ENCODE measurements at places on chromosomes 12 and 14.

DNA sequence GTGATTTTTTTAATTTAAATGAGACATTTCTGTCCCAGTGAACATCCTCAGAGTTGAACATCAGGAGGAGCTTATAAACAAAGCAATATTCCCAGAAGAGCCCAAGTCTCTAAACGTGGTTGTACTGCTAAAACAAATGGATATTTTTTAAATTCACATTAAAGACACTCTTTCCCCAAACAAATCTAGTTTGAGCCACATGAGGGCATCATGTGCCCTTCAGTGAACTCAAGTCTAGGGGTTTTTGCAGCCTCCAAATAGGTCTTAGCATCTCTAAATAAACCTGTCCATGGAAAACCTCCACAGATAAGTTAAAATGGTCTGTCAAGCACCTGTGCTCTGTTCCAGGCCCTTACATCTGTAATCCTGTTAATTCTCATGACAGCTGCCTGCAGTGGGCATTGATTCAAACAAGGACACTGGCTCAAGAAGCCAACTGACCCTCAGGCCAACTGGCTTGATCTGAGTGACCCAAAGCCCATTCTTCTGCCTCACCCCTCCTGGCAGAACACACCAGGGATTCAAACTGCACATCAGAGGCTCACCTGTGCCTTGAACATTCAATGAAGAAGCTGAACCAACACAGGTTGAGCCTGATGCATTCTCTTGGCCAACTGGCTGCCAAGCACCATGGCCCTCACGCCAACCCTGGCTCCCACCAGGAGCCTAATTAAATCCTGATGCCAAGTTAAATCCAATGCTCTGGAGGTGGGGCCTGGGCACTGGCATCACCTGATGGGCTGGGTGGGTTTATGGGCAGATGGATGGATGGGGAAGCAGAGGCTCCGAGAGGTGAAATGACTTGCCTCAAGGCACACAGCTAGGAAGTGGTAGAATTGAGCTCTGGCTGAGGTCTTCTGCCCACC, 8.6 kb downstream of the ISCU start:
- DNase-seq = no peak

GRCh38 chr12:118391424-118391823, 15.1 kb downstream of the SUDS3 start:
- no peak for DNase-seq

DNA sequence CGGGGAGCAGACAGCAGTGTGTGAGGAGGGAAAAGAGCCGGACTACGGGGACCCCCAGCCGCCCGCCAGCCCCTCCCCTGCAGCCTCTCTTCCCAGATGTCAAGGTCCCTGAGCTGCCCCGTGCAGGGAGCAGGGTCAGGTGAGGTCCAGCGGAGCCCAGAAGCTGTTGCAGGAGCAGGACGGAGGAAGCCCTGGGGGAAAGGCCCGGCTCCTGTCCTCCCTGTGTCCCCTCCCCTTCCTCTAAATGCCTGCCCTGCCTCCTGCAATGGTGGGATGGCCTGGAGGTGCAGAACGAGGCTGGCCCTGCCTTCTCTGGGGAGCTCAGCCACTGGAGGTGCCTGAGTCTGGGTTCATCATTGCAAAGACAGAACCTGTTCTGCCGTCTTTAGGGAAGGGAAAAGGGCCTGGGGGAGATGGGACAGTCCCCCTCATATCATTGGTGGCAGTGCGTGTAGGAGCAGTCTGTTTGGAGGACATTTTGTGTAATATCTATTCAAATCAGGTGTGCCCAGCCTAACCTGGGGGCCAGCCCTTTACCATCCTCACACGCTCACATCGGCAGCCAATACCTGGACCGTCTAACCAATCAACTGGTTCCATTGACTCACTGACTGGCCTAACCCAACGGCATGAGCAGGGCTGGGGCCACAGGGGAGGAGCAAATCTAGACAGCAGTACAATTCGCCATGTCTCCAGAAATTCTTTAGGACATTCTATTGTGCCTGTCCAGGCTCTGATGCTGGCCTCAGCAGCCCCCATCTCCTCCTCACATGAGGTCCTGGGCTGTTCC, 364.1 kb upstream of the SFSWAP start:
- DNase-seq = no peak

GRCh38 chr12:70448371-70448770, 82.3 kb downstream of the KCNMB4 start:
- DNase-seq = no peak

DNA sequence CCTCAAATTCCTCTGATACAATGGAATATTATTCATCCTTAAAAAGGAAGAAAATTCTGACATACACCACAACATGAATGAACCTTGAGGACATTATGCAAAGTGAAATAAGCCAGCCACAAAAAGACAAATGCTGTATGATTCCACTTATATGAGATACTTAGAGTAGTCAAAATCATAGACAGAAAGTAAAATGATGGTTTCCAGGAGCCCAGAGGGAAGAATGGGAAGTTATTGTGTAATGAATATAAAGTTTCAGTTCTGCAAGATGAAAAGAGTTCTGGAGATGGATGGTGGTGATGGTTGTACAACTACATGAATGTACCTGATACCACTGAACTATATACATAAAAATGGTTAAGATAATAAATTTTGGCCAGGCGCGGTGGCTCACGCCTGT, 18.3 kb downstream of the VWF start:
- no peak for DNase-seq

GRCh38 chr12:30725739-30726138, 29.0 kb downstream of the CAPRIN2 start:
- DNase-seq = no peak

- no peak for DNase-seq
Observed at GRCh38 chr12:26721800-26722199, 111.2 kb downstream of the ITPR2 start.

DNA sequence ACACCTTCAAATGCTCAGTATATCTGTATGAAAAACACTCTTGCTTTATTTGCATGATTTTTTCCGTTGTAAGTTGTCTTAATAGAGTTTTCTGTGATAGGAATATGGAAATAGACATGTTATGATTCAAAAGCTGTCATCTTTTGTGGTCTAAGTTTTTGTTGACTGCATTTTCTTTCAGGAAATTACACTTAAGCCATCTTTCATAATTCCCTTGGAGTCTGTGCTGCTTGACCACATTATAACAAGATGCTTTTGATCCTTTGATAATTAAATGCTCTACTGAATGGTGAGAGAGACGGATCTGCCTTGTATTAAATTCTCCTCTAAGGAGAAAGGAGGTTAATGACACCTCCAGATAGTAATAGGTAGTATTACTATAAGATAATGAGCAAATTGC, 272.8 kb upstream of the DAAM1 start:
- DNase-seq = no peak

DNA sequence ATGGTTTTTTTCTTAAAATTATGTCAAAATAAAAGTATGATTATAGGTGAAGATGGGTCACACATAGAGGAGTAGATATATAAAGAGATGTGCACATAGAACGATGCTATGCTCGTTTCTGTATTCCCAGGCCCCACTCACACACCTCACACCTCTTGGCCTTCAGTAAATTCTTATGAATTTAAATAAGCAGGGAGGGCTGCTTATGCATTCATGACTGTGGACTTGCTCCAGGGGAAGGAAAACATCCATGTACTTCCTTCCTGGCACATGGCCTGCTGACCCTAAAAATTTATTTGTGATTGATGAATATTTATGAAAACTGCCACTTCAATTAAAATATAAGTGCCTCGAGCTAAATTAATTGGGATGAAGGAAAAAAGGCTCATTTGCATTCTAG, 1306.7 kb upstream of the TMEM132C start:
- DNase-seq = no peak

DNA sequence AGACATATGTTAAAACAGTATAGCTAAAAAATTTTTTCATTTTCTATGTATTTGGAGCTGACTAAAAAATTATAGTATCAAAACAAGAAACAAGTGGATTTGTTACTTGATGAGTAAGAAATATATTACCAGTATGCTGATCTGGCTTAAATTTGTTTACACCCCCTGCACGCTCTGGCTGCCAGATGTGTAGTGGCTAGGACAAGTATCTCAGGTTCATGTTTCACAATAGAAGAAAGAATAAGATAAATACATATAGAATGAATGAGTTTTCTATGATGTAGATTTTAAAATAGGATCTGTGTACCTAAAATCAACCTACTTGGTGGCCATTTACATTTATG, 13.1 kb downstream of the NAA30 start:
- no peak for DNase-seq

DNA sequence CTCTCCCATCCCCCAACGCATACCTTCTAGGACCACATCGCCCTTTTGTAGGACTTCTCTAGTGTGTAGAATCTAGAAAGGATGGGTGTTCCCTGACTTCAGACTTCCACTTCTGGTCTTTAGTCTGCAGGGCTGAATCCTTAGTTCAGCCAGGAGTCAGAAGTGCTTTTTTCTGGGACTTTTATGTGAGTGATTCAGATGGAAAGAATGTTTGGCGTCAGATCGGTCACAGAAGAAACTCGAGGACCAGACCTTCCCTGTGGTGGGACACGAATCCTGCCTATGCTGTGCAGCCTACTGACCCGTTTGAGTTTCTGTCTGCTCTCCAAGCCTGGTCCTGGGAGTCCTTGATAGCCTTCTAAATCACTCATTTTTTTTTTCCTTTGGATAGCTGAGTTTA, 165.4 kb upstream of the SSTR1 start:
- DNase-seq = no peak

- no peak for DNase-seq
Observed at GRCh38 chr12:24546084-24546483, 402.8 kb downstream of the BCAT1 start.

DNA sequence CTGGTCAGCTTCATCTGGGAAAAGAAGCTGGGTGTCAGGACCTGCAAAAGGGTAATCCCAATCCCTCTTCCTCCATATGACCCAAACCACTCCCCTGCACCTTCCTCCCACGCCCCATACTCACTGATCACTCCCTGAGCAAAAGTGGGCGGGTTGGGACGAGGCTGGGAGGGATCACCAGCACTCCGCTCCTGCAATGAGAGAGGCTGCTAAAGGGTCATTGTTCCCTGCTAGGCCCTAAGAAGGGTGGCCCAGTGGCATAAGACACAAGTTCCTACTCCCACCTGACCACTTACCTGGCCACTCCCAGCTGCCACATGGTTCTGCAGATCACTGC, 15.7 kb upstream of the PRKAG1 start:
- no peak for DNase-seq

GRCh38 chr12:76410781-76411180, 62.6 kb upstream of the BBS10 start:
- no peak for DNase-seq

- no peak for DNase-seq
Observed at GRCh38 chr12:45668641-45669040, 60.9 kb upstream of the ARID2 start.

DNA sequence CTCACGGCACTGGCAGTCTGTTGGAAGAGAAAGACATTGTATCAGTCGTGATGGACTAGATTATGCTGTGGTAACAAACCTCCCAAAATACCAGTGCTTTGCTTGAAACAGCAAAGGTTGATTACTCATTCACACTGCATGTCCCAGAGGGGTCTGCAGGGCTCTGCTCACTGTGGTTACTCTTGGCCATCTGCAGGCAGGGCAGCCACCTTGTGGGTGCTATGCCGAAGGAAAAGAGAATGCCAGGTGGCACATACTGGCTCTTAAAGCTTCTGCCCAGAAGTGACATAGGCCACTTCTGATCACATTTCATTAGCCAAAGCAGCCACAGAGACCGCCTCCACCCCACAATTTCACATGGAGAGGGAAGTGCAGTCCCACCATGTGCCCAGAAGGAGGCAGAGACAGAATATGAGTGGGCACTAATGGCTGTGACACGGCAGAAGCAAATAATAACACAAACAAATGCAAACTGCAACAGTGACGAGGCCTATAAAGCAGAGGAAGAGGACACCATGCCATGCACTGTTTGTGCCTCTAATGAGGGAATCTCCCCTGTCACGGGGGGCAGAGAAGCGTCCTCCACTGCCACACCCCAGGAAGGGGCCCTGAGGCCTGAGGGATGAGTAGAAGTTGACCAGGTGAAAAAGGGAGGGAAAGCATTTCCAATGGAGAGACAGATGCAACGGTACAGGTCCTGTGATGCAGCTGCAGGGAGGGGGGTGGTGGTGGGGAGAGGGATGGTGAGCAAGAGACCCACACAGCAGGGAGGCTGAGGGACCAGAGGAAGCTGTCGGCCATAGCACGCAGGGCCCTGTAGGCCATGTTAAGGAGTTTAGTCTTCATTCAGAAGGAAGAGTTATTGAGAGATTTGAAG, 51.7 kb upstream of the KICS2 start:
- no peak for DNase-seq

DNA sequence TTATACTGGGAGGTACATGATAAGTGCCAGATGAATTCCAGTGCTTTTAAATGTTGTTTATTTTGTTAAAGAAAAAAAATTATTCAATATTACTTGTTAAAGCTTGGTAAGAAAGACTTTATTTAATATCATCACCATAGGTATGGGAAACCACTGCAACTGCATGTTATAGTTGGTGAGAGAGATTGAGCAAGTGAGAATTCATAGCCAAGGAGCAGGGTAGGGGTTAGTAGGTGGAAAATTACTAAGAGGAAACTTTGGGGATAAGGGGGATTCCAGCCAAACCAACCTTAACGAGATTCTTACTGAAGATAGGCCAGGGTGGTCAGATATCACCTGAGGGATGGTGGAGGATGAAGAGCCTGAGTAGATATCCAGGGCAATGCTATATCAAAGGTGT, 38.4 kb downstream of the SLC16A7 start:
- DNase-seq = no peak

GRCh38 chr14:95527387-95528002, 7.4 kb upstream of the GLRX5 start:
- DNase-seq = no peak

DNA sequence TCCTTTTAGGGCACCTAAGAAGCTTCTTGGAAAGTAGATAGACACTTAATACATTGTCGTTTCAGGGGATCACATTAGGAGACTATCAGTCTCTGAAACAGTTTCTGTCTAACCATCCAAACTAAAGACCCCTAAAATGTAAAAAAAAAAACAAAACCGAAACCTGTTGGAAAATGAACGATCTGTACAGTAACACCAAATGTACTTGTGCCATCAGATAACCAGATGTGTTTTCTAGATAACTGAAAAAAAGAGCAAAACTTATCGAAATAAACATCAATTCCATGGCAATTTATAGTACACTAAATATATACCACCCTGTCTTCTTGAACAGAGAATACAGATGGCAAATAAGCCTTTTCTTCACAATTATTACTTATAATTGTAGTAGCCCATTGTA, 2.1 kb downstream of the LDHB start:
- DNase-seq = no peak

DNA sequence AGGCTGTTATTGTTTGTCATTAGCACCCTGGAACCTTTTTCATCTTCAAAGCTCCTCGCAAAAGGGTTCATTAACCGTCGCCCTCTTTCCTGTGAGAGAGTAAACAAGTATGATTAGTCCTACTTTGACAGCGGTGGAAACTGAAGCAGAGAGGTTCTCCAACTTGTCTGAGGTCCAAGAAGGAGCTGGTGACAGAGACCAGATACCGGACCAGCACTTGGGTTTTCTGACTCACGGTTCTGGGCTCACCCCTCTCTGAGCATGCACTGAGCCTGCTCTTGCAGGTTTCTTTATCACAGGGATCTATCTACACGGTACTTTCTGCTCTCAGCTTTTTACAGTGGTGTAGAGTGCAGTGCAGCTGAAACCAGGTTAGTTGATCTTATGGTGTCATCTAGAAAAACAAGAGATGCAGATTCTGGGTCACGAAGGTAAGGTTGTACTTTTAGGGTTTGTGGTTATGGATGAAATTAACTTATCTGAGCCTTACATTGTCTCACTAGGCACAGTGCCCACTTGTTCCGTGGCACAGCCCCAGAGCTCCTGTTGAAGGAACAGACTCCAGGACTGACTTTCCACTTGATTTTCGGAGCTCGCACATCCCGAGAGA, 62.1 kb downstream of the PPP2R5C start:
- DNase-seq = peak; percentile 69

Data from activated CD8-positive, alpha-beta memory T cell treated with anti-CD3 and anti-CD28 coated beads for 1 hour (primary cell).